ENCODE measurements at places on chromosomes 1 and 21.

GRCh38 chr1:228887960-228888359 is 152.7 kb downstream of the RHOU start:
- DNase-seq, result no peak

DNA sequence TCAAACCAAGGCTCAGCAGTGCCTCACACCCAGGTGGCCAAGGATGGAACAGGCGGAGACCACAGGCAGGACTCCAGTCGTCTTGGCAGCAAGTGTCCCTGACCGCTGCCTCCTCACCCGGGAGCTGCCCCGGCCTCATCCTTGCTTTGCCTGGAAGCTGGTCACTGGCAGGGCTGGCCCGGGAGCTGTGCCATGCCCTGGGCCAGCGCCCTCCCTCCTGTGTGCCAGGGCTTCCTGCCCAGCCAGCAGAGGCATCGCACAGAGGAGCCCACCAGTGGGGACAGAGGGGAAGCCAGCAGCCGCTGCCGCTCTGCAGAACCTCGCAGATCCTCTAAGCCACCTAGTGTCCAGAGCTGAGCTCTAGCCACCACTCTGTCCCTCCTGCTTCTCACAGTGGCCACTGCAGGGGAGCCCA is 7.8 kb downstream of the CASZ1 start:
- no peak for DNase-seq

- no peak for DNase-seq
Observed at GRCh38 chr1:159918352-159919200, 6.7 kb downstream of the TAGLN2 start.

- DNase-seq, result no peak
Observed at GRCh38 chr1:245684571-245684970, 529.8 kb downstream of the KIF26B start.

GRCh38 chr1:24635195-24635843 is 7.8 kb upstream of the SRRM1 start:
- DNase-seq, result peak; percentile 79

- DNase-seq, result peak; percentile 67
Observed at GRCh38 chr1:151594143-151594625, 17.7 kb upstream of the SNX27 start.

DNA sequence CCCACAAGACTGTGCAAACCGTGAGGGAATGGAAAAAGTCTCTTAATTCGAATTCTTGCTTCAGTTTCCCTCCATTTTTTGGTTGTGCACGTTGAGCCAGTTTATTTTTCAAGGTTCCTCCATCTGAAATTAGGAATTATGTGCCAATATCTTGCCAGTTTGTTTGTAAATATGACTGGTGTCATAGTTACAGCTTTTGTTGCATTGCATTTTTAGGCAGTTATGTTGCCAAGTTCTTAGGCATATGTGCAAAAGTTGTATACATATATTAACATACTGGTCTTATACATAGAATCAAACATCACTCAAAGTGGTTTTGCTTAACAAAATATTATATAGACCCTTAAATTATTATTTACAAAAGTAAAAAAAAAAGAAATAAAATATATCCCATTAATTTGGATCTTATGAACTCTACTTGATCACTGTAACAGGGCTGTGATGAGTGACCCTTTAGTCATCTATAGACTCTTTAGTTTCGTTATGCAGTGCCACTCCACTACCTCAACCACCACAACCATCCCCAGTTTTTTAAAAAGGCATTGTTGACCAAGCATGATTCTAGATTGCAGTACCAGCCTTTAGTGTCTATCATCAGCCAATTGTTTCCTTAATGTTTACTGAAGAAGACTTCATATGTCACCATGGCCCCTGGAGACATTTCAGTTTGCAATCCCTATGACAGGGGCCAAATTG is 20.9 kb upstream of the DYNLT5 start:
- DNase-seq, result no peak

DNA sequence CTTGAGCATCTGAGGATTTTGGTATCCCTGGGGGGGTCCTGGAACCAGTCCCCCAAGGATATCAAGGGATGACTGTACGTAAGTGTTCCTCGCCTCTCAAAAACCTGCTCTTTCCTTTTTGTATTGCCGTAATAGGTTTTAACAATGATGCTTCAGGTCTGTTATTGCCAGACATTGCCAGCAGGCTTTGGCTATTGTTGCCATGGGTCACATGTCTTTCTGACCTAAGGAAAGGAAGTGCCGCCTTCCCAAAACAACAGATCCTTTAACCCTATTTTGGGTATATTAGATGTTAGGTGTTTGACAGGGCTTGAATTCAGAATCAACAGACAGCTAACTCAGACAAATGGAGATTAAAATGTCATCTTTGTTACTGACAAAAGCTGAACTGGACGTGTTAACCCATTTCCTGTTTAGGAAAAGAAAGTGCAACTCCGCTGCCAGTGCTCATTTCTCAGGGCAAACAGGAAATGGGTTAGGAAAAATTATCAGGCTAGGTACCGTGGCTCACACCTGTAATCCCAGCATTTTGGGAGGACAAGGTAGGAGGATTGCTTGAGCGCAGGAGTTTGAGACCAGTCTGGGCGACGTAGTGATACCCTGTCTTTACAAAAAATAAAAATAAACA is 12.4 kb upstream of the PRPF38B start:
- no peak for DNase-seq

DNA sequence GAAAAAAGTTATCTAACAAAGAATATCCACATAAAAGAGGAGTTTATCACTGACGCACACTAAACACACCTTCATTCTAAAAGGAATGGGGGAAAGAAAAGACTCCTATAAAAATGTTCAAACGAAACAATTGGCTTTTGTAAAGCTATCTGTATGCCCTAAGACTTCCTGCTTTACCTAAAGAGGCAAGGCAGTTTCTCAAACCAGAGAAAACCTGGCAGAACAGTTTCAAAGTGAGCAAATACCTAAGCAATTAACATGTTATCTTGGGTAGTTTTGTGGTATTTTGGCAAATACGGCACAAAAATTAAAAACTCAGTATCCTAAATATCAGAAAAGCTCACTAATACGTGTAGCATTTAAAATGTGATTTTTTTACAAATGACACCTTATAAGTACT is 1.9 kb downstream of the PUM1 start:
- peak; percentile 32 for DNase-seq

GRCh38 chr1:60891765-60892164 is 190.6 kb upstream of the NFIA start:
- DNase-seq, result no peak

GRCh38 chr1:77313491-77313890 is 31.7 kb downstream of the AK5 start:
- DNase-seq, result peak; percentile 77

GRCh38 chr1:65724151-65724550 is 68.5 kb upstream of the PDE4B start:
- DNase-seq, result no peak

DNA sequence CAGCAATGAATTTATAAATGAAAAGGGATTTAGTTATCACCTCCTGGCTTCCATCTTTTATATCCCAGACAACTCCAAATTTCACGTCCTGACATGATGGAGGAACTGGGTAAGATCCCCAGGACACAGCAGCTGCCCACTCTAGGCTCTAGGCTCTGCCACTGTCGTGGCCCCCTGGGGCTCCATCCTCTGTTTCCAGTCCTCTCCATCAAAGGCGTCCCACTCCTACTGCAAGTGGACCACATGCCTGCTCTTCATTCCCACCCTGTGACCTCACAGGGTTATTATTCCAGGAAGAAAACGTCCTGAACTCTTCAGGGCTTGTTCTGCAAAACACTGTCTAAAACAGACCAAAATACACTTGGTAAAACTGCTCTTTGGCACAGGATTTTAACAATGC is 11.9 kb downstream of the URB1 start:
- no peak for DNase-seq

DNA sequence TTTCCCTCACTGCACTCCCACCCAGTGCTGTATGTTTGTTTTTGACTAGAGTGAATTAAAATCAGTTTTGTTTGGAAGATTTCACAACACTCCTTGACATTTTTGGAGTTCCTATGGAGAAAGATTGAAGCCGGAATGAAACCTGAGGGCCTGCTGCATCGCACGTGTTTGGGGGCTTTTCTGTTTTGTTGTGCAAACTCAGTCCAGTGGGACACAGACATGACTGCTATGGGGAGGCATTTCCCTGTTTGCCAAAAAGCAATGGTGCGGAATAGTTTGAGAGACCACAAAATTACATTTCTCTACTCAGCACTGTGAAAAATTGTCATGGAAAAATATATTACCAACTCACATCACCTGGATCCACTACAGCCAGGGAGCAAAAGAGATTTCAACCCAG is 43.8 kb upstream of the KCNE2 start:
- DNase-seq, result no peak

DNA sequence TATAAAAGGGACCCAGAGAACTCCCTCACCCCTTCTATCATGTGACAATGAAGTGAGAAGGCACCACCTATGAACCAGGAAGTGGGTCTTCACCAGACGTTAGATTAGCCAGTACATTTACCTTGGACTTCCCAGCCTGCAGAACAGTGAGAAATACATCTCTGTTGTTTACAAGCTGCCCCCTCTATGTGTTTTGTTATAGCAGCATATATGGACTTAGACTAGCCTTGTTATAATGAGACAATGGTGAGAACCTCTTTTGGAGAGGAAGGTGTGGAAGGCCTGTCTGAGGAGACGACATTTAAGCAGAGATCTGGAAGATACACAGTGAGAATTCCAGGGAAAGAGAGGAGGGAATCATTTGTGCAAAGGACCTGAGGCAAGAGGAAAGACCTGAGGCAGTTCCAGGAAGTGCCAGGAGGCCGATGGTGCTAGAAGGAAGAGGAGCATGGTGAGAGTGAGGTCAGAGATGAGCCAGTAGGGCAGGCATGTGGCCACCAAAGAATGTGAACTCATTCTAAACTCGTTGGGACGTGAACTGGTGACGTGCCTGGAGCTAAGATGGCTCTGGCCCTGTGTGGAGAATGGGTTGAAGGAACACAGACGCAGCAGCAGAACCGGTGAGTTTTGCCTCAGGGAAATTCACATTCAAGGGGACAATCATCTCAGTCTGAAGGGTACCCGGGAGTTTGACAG is 98.9 kb upstream of the IRF2BP2 start:
- DNase-seq, result no peak

GRCh38 chr21:31354604-31355443 is 10.8 kb upstream of the TIAM1 start:
- peak; percentile 12 for DNase-seq

DNA sequence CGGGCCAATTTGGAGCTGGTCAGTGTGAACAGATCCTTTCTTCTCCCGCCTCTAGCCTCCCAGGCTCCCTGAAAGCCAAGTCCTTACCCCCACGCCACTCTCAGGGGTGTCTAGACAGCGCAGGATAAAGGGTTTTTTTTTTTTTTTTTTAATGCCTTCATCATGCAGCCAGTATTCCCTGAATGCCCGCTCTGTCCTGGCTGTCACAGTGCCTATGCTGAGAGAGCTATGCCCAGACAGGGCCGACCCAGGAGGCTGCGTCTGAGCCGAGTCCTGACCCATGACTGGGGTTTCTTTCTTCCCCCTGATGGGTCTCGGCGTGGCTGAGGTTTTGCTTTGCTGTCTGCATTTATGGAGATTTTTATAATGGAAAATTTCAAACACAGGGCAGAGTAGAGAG is 18.3 kb downstream of the SPSB1 start:
- DNase-seq, result no peak

- DNase-seq, result no peak
Observed at GRCh38 chr1:12246584-12246983, 16.8 kb downstream of the VPS13D start.

GRCh38 chr1:245060684-245061374 is 94.0 kb upstream of the KIF26B start:
- no peak for DNase-seq

DNA sequence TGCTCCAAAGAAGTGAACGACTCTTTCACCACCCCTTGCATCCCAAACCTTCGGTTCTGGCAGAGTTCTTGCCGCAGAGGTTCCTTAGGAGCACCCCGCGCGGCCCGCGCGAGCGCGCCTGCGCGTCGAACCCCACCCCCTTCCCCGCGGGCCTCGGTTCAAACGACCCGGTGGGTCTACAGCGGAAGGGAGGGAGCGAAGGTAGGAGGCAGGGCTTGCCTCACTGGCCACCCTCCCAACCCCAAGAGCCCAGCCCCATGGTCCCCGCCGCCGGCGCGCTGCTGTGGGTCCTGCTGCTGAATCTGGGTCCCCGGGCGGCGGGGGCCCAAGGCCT is at the start of gene C1orf56:
C1orf56 (plus strand) TSS at position 161 of the 334 bp plus-strand sequence; CDS start at position 258, 97 bp downstream.
- peak; percentile 48 for DNase-seq

Measured in OCI-M1 (cell line).